NCI-H460 (cell line): ENCODE measurements at places on chromosomes 12 and 14.
A peak's percentile ranks its signal among the peaks of the same experiment; 100 is the strongest.

GRCh38 chr14:100539003-100539660, 48.1 kb downstream of the BEGAIN start:
- DNase-seq: no peak

DNA sequence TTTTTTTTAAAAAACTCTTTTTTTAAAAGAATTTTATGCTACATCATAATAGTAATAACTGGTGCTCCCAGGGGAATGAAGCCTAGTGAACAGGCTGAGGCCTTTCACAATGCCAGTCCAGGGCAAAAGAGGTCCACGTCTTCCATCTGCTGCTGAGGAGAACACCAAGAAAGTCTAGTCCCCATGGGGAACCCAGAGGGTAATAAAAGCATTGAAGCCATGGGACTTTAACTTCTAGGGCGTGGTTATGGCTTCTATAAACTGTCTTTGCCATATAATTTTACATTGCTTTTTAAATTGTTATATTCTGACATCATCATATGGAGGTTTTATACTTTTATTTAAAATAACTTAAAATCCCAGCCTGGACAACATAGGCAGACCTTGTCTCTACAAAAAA, 64.3 kb downstream of the SLC16A7 start:
- no peak for DNase-seq

GRCh38 chr14:103142721-103143302, 19.6 kb downstream of the TNFAIP2 start:
- no peak for DNase-seq

GRCh38 chr12:77102691-77103090, 37.3 kb upstream of the E2F7 start:
- no peak for DNase-seq

GRCh38 chr14:41476526-41476925, 130.2 kb upstream of the LRFN5 start:
- no peak for DNase-seq

DNA sequence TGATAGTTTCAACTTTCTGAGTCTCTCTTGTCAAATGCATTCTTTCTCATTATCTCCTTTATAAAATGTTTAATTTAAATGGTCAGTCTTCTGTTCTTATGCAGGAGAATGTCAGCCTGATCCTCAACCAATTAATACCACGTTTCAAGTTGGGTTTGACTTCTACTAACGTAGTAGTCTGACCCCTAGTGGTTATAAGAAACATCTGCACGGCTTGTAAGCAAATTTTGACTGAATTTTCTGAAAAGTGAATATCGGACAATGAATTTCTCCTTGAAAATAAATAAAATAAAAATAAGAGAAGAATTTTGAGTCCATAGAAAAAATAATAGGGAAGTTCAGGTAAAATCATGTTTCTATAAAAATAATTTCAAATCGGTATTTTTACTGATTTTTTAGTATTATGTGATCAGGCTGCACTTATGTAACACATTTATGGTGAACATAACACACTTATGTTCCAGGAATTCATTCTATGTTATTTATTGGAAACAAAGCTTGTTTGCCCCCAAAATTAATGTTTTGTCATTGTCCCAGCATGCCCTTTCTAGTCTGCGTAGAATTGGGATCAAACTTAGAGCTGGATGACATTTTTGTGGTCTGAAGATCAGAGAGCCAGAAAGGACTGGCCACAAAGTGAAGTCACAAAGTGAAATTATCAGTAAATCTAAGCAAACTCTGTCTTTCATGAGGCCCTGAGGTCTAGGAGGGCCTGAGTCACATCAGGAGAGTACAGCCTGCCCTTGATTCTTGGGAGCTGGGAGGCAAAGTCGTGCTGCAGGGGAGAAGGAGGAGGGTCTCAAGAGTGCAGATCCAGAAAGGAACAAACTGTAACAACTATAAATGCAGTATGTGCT, 101.2 kb upstream of the STXBP6 start:
- peak; percentile 37 for DNase-seq

GRCh38 chr14:19902409-19902808, 18.0 kb upstream of the OR4K5 start:
- no peak for DNase-seq

GRCh38 chr14:22981090-22981875, 1.1 kb downstream of the AJUBA start:
- DNase-seq: no peak

DNA sequence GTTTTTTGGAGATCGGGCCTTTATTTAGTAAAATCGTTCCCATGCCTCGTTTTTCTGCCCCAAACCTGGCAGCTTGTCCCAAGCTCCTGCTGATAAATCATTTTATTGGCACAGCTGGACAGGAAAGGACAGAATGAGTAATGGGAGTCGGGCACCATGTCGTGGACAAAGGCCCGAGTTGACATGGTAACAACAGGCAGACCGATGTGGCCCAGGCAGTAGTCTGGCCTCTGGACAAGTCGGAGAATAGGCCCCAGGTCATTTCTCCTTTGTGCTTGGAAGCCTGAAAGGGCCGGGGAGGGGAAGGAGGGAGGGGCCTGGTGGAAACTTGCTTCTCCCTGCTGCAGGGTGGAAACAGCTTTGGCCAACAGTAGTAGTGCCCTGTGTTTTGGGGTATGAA, 234.9 kb downstream of the SUDS3 start:
- DNase-seq: no peak

- DNase-seq: no peak
Measured at GRCh38 chr12:11727133-11727664, 77.7 kb downstream of the ETV6 start.

DNA sequence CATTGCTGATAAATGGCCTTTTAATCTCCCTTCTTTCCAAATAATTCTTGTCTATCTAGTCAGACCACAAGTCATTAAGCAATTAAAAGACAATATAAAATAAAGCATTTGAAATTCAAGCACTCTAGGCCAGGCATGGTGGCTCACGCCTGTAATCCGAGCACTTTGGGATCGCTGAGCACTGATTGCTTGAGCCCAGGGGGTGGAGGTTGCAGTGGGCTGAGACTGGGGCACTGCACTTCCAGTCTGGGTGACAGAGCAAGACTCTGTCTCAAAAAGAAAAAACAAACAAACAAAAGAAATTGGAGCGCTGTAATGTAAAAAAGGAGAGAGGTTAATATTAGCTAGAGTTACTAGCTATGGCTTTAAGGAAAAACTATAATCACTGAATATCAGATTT, 30.5 kb upstream of the CSRP2 start:
- DNase-seq: no peak

DNA sequence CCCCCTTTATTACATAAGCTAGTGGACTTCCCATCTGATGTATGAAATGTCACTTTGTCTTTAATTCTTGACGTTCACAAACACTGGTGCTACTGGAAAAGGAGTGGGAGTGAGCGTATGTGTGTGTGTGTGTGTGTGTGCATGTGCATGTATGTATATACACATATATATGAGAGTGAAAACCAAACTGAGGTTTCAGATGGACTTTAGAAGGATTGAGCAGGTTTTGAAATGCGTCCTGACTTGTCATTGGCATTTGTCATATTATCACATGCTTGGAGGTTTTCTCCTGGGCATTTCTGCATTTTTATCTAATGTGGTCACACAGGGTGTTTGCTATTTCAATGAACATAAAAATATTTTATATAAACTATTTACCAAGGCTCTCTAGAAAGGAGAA, 1085.9 kb downstream of the BCL11B start:
- DNase-seq: no peak

- DNase-seq: no peak
Measured at GRCh38 chr12:98416845-98417244, 98.5 kb upstream of the TMPO start.

GRCh38 chr14:99971087-99971940, 93.9 kb upstream of the EVL start:
- peak; percentile 74 for DNase-seq

DNA sequence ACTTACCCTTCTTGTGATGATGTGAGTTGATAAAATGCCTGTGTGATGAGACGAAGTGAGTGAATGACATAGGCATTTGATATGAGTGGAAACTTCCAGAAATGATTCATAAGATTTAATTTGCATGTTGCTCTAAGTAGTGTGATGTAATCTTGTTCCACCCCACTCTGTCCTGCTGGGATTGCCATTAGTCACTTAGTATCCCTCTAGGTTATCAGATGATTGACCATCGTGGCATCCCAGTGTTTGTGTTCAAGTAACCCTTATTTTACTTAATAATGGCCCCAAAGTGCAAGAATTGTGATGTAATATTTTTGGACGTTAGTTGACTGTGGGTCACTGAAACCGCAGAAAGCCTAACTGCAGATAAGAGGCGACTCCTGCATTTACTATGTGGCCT, 214.4 kb upstream of the DIO2 start:
- DNase-seq: peak; percentile 13

DNA sequence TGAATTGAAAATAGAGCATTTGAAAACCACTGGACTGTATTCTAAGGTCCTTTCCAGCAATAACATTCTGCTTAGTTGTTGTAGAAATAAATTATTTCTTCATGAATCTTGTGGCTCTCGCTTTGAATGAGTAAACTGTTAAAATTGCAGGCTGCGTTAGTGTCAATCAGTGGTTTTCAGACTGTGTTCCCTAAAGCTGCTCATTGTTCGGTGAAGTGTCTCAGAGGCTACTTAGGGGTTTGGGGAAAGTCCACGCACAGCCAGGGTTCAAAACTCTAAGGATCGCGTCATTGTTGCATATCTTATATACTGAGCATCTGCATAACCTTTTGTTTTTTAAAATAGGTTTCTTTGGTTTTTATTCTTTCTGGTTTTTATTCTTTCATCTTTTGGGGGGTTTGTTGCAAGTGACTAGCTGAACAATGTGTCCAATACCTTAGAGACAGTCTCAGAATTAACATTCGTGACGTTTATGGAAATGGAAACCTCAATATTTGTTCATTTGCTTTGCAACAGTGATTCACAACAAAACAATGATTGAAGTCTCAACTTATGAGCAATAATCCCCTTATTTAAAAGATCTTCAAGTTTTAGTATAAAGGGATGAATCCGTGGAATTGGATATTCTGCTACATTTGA, 108.1 kb downstream of the TTLL5 start:
- no peak for DNase-seq

- DNase-seq: no peak
Measured at GRCh38 chr12:105574056-105574715, 243.7 kb downstream of the C12orf75 start.
